Activated CD4-positive, alpha-beta T cell treated with anti-CD3 and anti-CD28 coated beads, Interleukin-2, amount 10 ng/mL, durations not matched to agents 7 days and 5 days (primary cell): ENCODE measurements at places on chromosomes 2 and 18. TPM values are rescaled to one million over a fixed set of nuclear protein-coding genes. Genes with fewer than 3 reads are reported as not detected.

The UGT1A7 gene
- total RNA-seq: not detected

GRCh38 chr2:212548455-212548819, 9.8 kb upstream of the ERBB4 start:
- DNase-seq: no peak

DNA sequence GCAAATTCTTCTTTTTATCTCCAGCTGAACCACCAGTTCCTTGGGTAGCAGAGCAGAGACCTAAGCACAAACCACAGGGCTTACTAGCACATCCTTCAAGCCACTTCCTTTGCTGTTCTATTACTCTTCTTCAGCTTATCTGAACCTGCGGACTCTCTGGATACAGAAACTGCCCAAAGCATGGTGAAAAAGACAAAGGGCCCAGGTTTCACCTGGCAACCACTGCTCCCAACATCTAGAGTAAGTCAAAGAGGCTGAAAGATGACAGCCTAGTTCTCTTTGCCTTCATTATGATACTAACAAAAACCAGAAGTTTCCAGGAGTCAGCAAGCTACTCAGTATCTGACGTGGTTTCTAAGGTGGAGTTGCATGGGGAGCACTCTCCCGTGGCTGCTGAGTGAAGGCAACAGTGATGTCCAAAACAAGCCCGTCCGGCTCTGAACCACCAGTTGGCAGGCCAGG, 43.4 kb downstream of the KANSL3 start:
- DNase-seq: peak; percentile 59

DNA sequence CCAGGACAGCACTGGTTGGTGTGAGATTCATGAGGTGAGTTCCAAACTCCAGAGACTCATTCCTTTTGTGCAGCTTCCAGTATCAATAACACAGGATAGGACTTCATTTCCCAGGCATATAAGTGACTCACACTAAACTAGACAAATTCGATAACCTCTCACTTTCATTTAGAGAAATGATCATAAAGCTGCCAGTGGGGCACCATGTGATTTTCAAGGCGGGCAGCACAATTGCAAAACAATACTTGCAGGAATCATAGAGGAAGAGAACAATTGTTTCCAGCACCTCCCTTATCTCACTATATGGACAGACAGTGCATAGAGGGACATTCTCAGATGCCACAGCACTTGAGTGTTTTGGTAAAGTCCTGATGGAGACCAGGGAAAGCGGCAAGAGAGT, 31.3 kb upstream of the DNAH7 start:
- DNase-seq: no peak

GRCh38 chr2:178418426-178418825, 32.5 kb downstream of the PRKRA start:
- DNase-seq: no peak

DNA sequence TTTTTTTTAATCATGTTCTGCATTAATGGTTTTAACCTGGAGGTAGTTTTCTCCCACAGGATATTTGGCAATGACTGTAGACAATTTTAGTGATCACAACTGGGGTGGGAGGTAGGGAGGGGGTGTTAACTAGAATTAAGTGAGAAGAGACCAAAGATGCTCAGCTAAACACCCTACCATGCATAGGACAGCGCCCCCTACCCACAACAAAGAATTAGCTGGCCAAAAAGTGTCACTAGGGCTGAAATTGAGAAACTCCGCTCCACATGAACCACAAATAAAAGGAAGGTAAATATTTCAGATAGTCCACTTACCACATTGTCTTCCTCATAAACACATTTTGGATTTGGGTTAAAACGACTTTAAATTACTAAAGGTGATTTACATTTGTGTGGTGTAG, 942.6 kb downstream of the SUCLG1 start:
- no peak for DNase-seq
